Naive thymus-derived CD4-positive, alpha-beta T cell (primary cell): ENCODE measurements at places on chromosomes 1 and 21. TPM values are rescaled to one million over a fixed set of nuclear protein-coding genes. Genes with fewer than 3 reads are reported as not detected.
A peak's percentile ranks its signal among the peaks of the same experiment; 100 is the strongest.

- no peak for DNase-seq
These were observed 51.4 kb upstream of the GPR157 start for GRCh38 chr1:9180111-9180819.

DNA sequence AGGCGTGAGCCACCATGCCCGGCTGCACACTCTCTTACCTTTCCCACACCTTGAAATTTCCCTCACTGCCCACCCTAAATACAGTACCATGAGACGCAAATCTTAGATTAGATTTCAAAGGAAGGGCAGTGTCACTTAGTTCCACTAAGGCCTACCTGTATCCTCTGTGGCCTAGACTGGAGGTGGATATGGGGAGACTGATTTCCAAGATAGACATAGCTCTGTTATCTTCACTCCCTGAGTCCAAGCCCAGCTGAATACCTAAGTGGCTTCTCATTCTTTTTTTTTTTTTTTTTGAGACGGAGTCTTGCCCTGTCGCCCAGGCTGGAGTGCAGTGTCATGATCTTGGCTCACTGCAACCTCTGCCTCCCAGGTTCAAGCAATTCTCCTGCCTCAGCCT, 89.0 kb downstream of the SLC16A1 start:
- no peak for DNase-seq

GRCh38 chr1:107535091-107535490, 394.3 kb downstream of the NTNG1 start:
- no peak for DNase-seq

- DNase-seq: no peak
These were observed 31.4 kb upstream of the BECN2 start for GRCh38 chr1:241926141-241926540.

GRCh38 chr1:157842939-157843338, 1.3 kb upstream of the CD5L start:
- DNase-seq: no peak

GRCh38 chr21:45719177-45719802, 75.8 kb downstream of the PCBP3 start:
- no peak for DNase-seq

GRCh38 chr21:45457161-45457831, 52.3 kb downstream of the COL18A1 start:
- no peak for DNase-seq

GRCh38 chr1:183218027-183218618, 32.1 kb downstream of the LAMC2 start:
- DNase-seq: no peak

DNA sequence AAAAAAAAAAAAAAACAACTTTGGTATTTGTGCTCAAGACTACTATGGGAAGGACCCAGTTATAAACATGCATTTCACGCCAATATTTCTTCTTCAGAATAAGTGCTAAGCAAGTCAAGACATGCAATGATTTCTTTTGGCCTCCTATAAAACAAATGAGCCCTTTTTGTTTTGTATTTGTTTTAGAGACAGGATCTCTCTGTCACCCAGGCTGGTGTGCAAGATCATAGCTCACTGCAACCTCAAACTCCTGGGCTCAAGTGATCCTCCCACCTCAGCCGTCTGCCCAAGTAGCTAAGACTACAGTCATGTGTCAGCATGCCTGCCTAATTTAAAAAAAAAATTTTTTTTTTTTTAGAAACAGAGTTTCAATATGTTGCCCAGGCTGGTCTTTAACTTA, 348.7 kb downstream of the PCP4 start:
- DNase-seq: no peak

DNA sequence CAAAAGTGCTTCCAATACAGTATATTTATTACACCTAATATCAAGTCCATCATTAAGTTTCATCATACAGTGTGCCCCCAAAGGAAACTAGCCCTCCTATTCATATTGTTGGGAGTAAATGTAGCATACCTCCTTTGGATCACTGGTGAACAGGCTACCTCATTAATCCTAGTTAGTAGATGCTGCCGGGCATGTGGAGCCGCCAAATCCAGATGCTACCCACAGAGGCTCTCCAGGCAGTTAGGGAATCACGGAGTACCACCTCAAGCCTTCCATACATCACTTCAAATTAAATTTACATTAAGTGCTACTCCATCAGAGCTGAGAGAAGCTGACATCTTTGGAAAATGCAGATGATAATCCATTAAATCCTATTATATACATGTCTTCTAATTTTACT, 121.7 kb upstream of the FOXD3 start:
- no peak for DNase-seq

GRCh38 chr1:3340548-3341235, 113.8 kb upstream of the ARHGEF16 start:
- DNase-seq: no peak

Gene PIGV
- 14.8 TPM for total RNA-seq

Gene EDN2
- total RNA-seq: not detected

- no peak for DNase-seq
These were observed 81.4 kb downstream of the ASTN1 start for GRCh38 chr1:177082855-177083693.

Gene SH2D2A
- 156 and 164 TPM in 2 replicates for total RNA-seq

GRCh38 chr1:11730429-11730891, 5.5 kb upstream of the AGTRAP start:
- DNase-seq: peak; percentile 50

Gene PITHD1
- total RNA-seq: 81.9 TPM

GRCh38 chr1:12029720-12030339, 10.5 kb downstream of the MIIP start:
- DNase-seq: no peak

- no peak for DNase-seq
These were observed 19.3 kb upstream of the SLC16A1 start for GRCh38 chr1:112975336-112975735.

DNA sequence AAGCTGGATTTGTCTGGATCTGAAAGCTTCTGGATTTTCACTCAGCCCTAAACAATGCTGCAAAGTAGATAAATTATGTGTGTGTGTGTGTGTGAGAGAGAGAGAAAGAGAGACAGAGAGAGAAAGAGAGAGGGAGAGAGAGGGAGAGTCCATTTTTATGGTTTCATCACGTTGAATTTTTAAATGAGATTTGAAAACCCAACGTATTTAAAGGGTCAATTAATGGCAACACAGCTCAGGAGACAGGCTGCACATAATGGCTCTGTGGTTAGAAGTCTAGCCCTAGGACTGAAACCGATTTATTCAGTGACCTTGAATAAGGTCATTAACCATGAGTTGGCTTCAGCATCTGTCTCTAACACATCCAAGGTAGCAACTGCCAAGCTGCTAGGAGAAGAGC, 35.3 kb upstream of the FMN2 start:
- DNase-seq: no peak

DNA sequence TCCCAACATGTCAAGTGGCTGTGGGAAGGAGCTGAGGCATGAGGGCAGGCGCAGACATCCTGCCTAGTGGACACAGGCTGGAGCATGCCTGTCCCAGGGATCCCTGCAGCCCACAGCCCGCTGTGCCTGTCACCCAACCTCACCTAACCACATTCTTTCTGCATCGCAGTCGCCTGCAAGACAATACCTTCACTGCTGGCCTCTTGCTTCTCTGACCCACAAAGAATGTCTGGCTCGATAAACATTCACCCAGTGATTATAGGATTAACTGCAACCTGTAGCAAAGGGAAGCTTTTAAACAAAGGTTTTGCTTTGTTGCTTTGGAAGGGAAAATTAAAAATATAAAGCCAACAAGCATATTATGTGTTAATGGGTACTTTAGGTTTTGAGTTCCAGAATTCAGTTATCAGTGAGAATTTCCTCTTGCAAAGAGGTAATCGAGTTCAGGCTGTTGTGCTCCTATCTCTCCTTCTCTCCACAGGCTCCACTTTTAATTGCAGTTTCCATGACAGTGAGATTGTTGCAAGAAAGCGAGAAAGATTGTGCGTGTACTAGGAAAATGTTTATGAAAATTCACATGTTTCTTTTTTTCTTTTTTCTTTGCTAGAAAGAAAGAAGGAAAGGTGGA, 40.0 kb upstream of the ZNF648 start:
- DNase-seq: no peak

GRCh38 chr1:16063226-16063829, 10.1 kb downstream of the FAM131C start:
- no peak for DNase-seq

DNA sequence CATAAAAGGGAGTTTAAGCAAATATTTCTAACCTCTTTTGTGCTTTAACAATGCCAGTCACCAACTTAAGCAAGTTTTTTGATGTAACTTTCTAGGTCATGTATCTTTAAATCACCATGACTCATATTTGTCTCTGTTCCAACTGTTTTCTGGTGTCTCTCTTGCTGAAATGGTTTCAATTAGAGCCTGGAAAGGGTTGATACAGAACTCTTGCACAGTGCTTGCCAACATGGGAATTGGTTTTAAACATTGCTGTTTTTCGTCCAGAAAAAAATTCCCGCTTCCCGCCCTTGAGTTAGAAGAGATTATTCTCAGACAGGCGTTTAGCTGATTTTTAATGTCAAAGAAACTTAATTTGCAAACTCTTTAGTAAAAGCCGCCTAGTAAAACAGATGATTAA, 46.4 kb upstream of the SLC22A15 start:
- no peak for DNase-seq

- DNase-seq: no peak
These were observed 66.4 kb downstream of the NPHS2 start for GRCh38 chr1:179509384-179509783.

Gene FOXO6
- 0.66 TPM for total RNA-seq

DNA sequence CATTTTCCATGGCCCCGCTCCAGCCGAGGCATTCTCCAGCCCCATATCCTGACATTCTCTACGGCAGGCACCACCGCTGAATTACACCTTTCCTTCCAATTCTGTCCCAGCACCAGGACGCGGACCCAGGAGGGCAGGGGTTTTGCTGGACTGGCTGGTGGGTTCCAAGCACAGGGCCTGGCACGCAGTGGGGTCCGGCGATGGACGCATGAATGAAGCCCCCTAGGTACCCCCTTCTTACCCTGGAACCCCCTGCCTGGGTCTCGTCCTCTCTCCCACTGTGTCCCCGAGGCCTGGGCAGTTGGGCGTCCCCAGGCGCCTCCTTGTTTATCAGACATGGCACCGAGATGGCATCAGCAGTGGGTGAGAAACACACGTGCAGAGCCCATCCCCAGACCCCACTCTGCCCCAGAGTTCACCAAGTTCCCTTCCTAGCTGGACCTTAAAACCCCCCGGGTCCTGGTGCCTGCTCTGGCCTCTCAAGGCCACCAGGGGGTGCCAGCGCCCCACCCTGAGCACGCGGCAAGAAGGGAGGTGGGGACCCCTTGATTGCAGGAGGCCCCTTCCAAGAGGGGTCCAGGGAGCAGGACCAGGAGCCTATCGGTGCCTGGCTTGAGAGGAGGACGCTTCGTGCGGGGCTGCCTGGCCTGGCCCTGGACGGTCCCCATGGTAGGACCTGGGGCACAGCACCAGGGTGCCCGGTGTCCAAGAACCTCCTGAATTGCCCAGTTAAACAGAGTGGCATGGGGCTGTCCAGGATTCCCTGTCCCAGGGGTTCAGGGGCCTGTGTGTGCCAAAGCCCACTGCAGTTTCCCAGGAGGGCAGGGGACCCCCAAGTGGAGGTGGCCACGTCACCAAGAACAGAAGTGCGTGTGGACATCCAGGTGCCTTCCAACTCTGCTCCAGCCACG, 46.1 kb downstream of the MEGF6 start:
- peak; percentile 41 for DNase-seq

Gene SPRR3
- total RNA-seq: not detected

Gene CNIH4
- total RNA-seq: 32.2 TPM

DNA sequence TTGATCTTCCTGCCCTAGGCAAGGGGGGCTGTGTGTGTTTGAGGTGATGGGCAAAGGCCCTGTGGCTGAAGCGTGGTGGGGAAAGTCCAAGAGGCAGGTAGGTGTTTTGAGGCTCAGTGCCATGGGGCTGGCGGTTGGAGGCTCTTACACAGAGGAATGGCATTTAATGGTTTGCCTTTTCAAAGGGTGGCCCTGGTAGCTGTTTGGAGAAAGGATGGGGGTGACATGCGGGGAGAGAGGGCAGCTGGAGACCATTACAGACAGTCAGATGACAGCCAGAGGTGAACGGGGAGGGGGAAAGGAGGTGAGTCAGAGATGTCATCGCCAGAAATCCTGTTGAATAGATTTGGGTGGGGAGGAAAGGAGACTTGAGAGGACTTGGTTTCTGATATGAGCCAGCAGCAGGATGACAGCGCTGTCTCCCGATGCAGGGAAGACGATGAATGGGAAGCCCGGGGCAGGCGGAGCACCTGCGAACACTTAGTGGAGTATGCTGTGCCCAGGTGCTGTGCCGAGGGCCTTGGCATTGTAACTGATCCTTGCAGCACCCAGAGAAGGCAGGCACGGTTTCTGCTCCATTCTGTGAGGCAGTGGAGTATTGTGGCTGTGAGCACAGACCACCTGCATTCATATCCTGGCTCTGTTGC, 56.3 kb downstream of the MAN1C1 start:
- DNase-seq: no peak

DNA sequence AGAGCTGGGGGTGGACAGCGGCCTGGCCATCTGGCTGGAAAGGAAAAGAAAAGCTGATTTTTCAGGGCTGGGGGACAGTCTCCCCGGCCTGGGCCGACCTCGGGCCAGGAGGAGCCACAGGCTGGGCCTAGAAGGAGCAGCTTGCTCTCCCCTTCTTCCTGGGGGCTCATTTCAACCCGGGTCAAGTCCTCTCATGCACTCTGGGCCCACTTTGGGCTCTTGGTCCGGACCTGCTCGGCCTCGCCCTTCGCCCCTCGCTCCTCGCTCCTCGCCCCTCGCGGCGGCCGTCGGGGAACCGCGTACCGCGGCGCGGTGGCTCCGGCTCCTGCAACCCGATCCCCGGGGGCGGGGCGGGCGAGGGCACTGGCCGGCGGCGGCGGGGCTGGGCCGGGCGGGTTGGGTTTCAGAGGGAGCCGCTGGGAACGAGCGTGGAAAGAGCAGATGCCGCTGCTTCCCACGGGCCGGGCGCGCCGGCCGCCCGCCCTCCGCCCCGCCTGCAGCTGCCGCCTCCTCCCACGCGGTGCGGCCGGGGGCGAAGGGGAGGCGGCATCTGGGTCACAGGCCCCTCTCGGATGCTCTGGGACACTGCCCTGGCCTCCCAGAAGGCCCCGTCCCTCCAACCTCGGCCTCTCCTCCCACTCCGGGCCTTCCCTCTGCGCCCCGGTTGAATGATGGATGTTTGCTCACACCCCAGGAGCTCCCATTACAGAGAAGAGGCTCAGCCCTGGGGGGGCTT, 6.6 kb downstream of the HEYL start:
- DNase-seq: no peak

DNA sequence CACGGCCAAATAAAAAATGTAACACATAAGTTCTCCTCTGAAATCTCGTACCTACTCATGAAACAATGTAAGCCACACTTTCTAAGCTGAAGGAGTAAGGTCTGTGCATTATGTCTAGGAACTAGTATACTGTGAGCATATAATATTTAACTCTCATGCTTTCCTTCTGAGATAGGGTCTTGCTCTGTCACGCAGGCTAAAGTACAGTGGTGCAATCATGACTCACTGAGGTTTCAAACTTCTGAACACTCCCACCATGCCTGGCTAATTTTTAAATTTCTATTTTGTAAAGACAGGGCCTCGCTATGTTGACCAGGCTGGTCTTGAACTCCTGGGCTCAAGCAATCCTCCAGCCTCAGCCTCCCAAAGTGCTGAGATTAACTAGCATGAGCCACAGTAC, 71.3 kb downstream of the AHCTF1 start:
- DNase-seq: no peak

GRCh38 chr1:14660801-14661200, 62.3 kb downstream of the KAZN start:
- DNase-seq: no peak
